ENCODE measurements at places on chromosomes 7 and 10.
A peak's percentile ranks its signal among the peaks of the same experiment; 100 is the strongest.

DNA sequence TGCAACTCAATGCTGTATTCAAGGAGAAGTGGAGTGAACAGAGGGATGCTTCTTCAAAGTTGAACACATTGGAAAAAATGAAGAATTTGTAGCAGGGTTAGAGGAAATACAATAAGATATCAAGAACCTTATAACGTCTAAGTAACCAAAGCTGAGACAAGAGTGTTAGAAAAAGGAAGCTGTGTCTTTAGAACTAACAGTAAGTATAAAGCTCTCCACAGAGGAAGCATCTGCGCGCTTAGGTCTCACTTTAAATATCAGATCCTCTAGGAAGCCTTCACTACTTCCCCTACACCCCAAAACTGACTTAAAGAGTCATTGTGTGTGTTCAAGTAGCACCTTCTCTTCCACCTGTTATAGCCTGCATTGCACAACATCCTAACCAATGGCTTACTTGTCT lies 43.0 kb downstream of the CH25H start:
- DNase-seq: no peak

GRCh38 chr10:26622891-26623290 lies 74.6 kb upstream of the PDSS1 start:
- no peak for DNase-seq

DNA sequence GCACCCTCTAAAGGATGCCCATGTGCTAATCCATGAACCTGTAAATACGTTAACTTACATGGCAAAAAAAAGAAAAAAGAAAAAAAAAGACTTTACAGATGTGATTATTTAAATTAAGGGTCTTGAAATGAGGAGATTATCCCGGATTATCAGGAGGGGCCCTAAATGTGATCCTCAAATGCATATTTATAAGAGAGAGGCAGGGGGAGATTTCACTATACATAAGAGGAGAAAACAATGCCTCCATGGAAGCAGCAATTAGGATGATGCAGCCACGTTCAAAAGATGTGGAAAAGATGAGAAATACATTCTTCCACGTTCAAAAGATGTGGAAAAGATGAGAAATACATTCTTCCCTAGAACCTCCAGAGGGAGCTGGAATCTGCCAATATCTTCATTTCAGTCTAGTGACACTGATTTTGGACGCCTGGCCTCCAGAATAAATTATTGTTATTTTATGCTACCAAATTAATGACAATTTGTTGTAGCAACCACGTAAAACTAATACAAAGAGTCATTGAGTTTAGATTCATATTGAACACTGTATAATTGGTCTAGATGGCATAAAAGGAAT lies 328.4 kb upstream of the GNAI1 start:
- peak; percentile 61 for DNase-seq

GRCh38 chr10:5013385-5013784 lies 9.7 kb upstream of the AKR1C2 start:
- no peak for DNase-seq

- peak; percentile 31 for DNase-seq
Measured at GRCh38 chr7:142583446-142583845, 165.8 kb upstream of the PRSS1 start.

- DNase-seq: peak; percentile 26
Measured at GRCh38 chr10:102384606-102385429, 10.7 kb upstream of the NFKB2 start.

DNA sequence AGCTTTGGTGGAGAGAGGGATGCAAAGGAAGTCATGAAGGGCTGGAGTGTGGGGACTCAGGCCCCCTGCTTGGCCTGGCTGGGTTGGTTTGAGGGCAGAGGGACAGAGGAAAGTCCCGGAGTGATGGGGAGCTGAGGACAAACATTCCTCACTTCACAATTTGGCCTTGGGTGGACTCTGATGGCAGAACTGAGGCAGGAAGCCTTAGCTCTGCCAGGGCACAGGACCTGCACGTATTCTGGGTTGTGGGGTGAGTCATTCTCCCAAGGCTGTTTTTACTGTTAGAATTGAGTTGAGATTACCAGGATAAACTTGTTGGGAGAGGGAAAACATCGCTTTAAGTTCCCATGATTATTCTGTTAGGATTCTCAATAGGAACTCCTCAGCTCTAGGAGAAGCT lies 2.6 kb downstream of the GOLGA7B start:
- no peak for DNase-seq

DNA sequence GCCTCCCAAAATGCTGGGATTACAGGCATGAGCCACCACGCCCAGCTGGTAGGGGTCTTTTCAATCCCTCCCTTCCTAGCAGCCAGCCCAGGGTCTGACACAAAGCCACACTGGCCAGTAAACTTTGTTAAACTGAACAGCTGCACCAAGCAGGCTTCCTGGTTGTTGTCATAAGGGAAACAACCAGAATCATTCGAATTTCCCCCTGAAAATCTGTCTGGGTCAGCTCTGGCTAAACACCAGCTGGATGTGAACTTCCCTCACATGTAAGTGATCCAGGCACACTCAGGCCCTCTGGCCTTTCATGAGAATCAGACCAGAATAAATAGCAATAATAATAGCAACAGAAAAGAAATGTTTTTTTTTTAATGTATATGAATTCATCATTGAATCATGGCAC lies 7.4 kb downstream of the IMPDH1 start:
- DNase-seq: no peak

DNA sequence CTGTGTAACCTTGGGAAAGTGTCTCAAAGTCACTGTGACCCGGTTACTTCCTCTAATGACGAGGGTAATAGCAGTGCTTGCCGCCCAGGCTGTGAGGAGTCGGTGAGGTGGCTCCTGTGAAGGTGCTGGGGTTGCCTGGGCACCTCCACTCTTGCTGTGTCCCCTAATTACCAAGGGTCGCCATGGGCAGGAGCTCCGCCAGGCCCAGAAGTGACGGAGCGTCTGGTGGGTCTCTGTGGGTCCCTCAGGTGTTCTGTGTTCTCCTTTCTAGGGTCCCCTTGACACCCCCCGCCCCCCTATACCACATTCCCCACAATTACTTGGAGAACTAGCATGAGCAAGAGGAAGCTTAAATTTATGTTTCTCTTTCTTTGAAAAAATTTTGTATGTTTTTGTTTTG lies 161.5 kb downstream of the WDR37 start:
- no peak for DNase-seq

GRCh38 chr7:138475377-138475776 lies 15.3 kb downstream of the TRIM24 start:
- DNase-seq: no peak

- DNase-seq: no peak
Measured at GRCh38 chr7:74297516-74298233, 8.5 kb downstream of the CLIP2 start.

GRCh38 chr7:31811650-31812461 lies 124.8 kb downstream of the PPP1R17 start:
- no peak for DNase-seq

DNA sequence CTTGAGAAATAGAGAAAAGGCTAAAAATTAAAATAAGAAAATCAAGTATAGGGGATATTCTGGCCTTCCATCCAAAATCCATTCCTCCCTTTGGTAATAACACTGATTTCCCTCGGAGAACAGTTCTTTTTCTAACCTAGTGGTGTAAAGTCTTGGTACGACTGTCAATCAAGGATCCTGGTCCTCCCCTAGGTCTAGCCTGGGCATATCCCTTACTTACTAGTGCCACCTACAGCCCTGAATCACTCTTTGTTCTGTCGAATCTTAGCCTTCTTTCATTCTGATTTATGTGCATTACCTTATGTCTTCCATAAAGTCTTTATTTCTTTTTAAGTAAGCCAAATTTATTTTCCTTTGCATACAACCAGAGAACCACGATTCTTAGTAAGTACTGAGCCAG lies 298.7 kb upstream of the LRRTM3 start:
- peak; percentile 71 for DNase-seq

DNA sequence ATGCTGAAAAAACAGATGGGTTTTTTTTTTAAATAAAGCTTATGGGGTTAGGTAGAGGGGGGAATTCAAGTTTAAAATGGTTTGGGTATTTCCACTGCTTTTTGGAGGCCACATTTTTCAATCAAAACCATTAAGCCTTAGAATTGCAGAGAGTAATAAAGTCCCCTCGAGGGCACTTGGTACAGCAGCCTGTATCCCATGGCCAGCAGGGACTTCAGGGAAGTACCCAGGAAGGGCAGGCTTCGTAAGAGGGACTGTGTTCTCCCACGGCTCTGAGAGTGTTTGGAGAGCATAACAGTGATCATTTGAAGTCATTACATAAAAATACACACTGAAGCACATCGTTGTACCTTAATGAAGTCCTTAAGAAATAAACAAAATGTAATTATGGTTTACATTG lies 432.7 kb downstream of the DPP6 start:
- DNase-seq: no peak

DNA sequence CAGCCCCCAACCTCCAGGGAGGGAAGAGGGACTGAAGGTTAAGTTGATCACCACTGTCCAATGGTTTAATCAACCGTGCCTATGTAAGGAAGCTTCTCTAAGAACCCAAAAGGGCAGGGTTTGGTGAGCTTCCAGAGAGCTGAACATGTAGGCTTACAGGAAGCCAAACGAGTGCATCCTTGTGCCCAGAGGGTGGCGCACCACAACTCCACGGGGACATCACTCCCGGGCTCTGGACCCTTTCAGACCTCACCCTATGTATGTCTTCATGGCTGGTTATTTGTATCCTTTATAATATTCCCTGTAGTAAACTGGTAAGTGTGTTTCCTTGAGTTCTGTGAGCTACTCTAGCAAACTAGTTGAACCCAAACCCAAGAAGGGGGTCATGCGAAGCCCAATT lies 11.5 kb upstream of the NFKB2 start:
- DNase-seq: peak; percentile 28

- DNase-seq: no peak
Measured at GRCh38 chr7:1520539-1521234, 9.8 kb upstream of the MAFK start.

DNA sequence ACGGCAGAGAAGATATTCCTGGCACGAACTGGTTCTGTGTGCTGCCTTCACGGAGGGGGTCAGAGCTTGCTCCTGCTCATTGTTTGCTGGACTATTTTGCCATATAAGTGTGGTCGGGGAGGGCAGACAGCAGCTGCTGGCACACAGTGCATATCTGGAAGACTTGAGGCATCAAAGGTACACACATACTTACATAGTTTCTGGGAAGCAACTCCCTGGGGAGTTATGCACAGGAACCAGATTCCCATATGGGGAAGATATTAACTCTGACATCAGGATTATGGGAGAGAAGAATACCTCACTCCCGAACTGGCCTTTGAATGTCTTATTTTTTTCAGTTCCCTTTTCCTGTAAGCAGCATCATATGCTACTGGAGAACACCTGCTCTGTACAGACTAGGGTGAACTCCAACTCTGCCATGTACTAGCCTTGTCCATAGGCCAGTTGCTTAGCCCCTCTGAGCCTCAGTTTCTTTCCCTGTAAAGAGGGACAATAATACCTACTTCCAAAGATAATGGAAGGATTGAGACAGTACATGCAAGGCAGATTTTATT lies 41.5 kb downstream of the LGI1 start:
- DNase-seq: no peak

DNA sequence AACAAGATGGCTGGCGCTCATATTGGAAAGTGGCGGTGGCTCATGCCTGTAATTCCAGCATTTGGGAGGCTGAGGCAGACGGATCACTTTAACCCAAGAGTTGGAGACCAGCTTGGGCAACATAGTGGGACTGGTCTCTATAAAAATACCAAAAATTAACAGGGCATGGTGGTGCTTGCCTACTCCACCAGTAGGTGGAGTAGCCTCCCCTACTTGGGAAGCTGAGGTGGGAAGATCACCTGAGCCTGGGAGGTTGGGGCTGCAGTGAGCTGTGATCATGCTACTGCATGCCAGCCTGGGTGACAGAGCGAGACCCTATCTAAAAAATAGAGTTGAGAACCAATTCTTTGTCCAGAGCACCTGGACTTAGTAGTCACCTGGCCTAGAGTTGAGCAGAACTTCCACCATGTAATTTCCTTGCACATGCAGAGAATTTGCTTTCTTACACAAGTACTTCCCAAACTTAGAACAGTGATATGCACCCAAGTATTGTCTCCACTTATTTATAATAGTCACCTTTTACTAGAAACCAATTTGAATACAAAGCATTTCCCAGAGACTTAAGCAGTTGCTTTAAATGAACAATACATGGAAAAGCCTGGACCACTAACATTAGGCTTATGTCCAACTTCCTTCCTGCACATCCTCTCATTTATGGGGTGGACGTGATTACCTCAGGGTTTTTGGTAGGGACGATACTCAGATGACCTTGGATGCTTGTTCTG lies 15.9 kb downstream of the LAMB4 start:
- peak; percentile 19 for DNase-seq

DNA sequence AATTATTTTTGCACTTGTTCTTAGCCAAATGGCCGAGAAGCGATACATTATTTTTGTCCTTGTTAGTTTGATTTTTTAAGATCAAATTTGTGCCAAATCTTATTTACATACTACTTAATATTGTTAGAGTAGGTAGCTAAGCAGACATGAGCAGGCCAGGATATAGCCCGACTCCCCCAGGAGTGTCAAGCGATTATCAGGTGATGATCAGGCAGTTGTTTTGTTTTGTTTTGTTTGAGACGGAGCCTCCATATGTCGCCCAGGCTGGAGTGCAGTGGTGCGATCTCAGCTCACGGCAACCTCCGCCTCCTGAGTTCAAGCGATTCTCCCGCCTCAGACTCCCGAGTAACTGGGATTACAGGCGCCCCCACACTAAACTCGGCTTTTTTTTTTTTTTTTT lies 71.1 kb downstream of the LYZL2 start:
- DNase-seq: no peak

- peak; percentile 62 for DNase-seq
Measured at GRCh38 chr10:11610826-11611247, 613 bp downstream of the USP6NL start.

DNA sequence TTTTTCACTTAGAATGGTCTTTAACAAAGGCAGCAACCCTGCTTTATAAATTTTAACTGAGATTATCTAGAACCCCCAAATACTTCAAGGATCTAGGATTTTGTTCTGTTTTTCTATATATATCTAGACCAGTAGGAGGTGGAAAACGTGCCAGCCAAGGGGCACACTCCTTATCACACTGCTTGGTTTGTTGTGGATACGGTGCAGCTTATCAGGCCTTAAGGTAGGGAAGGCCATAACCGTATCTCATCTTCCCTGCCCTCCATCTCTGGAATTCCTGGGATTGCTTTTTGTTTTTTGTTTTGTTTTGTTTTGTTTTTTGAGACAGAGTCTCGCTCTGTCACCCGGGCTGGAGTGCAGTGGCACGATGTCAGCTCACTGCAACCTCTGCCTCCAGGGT lies 75.4 kb downstream of the MPLKIP start:
- DNase-seq: no peak

DNA sequence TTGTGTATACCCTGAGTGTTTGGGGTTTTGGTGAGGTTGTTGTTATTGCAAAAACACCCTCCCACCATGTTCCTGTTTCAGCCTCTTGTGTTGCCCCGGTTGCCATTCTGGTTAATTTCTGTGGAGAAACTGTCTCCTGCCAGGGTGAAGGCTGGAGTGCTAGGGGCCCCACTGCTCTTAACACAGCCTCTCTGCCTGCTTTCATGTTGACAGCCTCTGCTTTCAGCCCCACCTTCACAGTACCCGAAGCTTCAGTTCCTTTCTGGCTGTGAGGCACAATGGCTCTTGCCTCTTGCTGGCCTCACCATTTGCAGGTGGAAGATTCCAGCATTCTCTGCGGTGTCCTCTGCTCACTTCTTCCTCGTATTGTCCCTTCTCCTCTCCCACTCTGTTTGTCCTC lies 19.2 kb downstream of the SLC18A2 start:
- no peak for DNase-seq

All from OCI-M1 (cell line).